ENCODE measurements at places on chromosomes 7 and 10.

GRCh38 chr10:10794791-10795191 lies 222.9 kb upstream of the CELF2 start:
- no peak for DNase-seq

GRCh38 chr10:114195079-114195478 lies 15.9 kb downstream of the TDRD1 start:
- DNase-seq, result no peak

DNA sequence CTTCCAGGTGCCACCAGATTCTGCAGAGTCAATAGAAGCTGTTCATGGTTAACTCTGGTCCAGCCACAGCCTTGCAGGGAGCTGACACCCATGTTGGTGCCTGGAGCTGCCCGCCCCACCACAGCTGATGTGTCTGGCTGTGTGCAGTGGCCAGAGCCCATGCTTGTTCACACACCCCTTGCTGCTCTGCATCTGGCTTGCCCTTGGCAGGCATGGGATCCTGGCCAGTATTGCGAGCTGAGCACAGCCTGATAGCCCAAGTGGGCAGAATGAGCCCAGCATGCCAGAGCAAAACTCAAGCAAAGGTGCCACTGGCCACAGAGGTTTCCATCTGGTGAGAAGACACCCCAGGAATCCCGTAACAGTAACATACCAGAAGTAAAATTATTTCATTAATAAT lies 843.6 kb downstream of the SORCS1 start:
- DNase-seq, result no peak

GRCh38 chr7:120775755-120776154 lies 82.2 kb downstream of the TSPAN12 start:
- no peak for DNase-seq

DNA sequence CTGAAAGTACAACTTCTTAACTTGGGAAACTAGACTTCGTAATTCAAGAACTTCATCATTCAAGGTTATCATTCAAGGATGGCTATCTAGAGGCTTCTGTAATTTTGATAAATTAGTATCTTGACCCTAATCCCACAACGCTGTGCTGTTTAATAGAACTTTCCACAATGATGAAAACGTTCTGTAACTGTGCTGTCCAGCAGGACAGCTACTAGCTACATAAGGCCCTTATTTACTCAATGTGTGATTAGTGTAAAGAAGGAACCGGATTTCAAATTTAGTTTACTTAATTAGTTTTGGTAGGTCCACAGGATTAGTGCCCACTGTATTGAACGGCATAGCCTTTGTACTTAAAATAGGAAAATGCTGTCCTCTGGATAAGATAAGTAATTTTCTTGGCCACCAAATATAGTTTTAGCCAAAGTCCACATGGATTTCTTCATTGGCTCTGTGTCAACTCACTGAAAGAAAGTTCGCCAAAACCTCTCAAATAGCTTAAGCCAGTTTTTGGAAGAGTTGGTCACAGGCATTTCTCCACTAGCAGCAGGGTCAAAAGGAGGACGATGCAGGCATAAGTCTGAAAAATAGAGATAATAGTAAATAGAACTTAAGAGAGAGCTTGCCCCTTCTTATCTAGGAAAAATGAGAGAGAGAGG lies 17.3 kb downstream of the DGKI start:
- no peak for DNase-seq

DNA sequence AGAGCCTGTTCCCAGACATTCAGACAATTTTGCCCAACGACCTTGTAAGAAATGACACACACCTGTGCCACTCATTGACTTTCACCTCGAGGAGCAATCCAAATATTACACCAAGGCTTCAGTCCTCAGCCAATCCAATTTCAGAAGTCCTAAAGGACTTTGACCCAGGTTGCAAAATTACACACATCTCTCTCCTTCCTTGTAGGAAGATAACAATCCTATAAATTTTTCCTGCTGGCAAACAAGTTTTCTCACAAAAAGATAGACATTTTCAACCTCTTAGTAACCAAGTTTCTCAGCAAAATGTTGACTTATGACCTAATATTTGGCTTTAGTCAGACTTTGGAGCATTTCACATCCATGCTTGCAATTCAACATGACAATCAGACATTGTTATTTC lies 745.0 kb downstream of the GRID1 start:
- no peak for DNase-seq

DNA sequence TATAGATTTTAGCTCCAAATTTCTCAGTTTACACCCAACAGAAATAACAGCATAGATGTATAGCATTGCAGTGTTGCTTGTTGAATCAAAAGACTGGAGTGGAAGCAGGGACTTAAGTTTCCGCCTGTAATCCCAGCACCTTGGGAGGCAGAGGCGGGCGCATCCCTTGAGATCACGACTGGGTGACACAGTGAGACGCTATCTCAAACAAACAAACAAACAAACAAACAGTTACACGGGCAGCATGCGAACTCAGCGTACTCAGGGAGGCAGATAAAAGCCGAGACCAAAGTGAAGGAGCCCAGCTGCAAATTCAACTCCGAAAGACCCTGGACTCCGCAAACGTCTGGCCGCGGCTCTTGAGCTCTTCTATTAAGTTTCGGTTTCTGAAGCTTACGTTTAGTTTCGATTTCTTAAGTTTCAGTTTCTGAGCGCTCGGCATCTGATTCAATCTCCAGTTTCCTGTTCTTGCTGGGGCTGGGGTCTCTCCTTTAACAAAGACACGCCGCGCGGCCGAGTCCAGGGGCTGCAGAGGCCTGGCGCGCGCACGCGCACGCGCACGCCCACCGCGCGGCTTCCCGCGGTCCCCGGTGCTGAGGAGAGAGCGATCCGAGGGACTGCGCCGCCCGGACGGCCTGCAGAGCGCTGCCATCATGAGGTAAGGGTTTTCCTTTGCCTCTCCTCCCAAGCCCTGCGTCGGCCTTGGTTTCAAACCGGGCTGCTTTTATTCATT lies at the start of gene IFIT5:
TSS of gene IFIT5 (plus strand) at position 423 of the 733 bp plus-strand sequence. CDS start at position 654, 231 bp downstream.
- DNase-seq, result peak; percentile 76

DNA sequence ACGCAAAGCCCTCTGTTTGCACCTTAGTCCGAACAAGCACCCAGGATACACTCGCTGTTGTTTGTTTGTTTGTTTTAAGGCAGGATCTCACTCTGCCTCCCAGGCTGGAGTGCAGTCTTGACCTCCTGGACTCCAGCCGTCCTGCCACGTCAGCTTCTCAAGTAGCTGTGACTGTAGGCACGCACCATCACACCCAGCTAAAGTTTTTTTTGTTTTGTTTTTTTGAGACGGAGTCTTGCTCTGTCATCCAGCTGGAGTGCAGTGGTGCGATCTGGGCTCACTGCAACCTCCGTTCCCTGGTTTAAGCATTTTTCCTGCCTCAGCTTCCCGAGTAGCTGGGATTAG lies 76.8 kb downstream of the CTBP2 start:
- no peak for DNase-seq

DNA sequence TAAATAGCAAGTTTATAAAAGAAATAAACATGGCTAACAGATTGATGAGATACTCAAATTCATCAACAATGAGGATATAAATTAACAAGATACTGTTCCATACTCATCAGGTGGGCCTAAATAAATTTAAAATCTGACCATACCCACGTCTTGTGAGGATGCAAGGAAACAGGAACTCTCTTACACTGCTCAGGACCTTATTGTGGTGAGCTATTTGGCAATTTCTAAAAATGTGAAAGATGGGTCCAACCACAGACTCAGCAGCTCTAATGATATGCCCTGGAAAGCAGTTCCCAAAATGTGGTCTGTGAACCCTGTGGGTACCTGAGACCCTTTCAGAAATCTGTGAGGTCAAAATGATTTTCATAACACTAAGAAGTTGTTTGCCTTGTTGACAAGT lies 21.5 kb downstream of the RPP38 start:
- DNase-seq, result no peak

GRCh38 chr7:152597507-152597906 lies 78.4 kb downstream of the XRCC2 start:
- DNase-seq, result no peak

All from uterus (tissue), 4 donors.